Muscle of arm (tissue), 14 donors: ENCODE measurements at places on chromosomes 5 and 9. TPM values are rescaled to one million over a fixed set of nuclear protein-coding genes. Genes with fewer than 3 reads are reported as not detected.

SHB gene
- not detected for polyA plus RNA-seq

PNPLA7 gene
- 4.6 TPM for polyA plus RNA-seq

SPINK6 gene
- polyA plus RNA-seq = not detected

CLK4 gene
- 44.6 TPM for polyA plus RNA-seq

PLEKHG4B gene
- polyA plus RNA-seq = 0.23 TPM

RASGEF1C gene
- polyA plus RNA-seq = 2.4 TPM

SDHA gene
- 103 TPM for polyA plus RNA-seq

TMOD1 gene
- polyA plus RNA-seq = 115 TPM

DNA sequence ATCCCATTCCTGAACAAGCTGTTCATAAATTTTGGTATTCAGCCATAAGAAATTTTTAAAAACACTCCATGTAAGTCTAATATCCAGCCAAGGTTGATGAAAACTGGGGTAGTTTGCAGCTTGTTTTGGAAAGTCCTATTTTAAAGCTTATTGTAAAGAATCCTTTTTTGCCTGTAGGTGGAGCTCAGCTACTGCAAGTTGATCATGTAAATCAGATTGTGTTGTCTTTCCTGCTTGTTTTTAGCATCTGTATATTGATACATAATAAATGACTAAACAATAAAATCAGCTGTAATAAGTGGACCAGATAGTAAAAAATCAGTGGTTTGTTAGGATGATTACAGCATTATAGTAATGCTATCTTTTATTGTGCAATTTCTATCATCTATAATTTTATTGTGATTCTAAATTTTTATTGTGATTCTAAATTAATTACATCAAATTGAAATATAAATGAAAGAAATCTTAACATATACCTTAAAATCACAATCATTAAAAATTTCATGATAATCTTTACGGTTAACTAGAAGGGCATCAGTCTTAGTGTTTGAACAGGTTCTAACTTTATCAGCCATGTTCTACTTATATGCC lies 42.4 kb downstream of the CWC27 start:
- peak; percentile 47 for DNase-seq

- DNase-seq = no peak
Observed at GRCh38 chr5:170896779-170897178, 35.0 kb downstream of the RANBP17 start.

- DNase-seq = no peak
Observed at GRCh38 chr5:151137067-151137825, 20.3 kb downstream of the ANXA6 start.

DNA sequence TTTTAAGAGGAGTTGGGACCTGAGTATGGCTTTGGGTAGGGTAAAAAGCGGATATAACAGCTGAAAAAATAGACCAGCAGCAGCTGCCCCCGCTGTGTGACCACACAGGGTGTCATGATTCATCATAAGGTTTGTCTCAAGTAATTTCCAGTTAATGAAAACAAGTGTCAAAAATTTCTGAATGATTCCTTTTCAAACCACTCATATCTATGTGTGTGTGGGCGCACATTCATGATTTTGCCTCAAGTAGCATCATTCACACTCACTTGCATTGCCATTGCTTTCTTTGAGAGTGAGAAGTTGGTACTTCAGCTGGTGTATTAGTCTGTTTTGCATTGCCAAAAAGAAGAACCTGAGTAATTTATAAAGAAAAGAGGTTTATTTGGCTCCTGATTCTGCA lies 12.1 kb upstream of the TNFAIP8 start:
- DNase-seq = no peak

- DNase-seq = peak; percentile 66
Observed at GRCh38 chr5:38316544-38317224, 58.3 kb downstream of the EGFLAM start.

DNA sequence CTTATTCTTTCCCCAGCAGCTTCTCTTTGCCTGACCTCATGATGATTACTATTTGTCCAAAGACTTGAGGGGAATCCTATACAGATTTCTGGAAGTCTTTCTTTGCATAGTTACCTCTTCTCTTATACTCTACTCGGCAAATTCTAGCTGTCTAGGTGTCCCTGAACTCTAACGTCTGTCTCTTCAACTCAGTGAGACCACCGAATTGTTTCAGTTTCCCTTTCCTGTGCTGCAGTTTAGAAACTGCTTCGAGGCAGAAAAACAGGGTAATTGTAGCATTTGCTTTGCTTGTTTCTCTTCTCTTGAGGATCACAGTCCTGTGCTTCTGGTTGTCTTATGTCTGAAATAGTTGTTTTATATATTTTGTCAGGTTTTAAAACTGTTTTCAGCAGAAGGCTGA lies 14.8 kb downstream of the LVRN start:
- DNase-seq = no peak

GRCh38 chr5:64861281-64861680 lies 92.6 kb downstream of the CWC27 start:
- no peak for DNase-seq

- no peak for DNase-seq
Observed at GRCh38 chr9:79583952-79584654, 12.3 kb downstream of the TLE4 start.

DNA sequence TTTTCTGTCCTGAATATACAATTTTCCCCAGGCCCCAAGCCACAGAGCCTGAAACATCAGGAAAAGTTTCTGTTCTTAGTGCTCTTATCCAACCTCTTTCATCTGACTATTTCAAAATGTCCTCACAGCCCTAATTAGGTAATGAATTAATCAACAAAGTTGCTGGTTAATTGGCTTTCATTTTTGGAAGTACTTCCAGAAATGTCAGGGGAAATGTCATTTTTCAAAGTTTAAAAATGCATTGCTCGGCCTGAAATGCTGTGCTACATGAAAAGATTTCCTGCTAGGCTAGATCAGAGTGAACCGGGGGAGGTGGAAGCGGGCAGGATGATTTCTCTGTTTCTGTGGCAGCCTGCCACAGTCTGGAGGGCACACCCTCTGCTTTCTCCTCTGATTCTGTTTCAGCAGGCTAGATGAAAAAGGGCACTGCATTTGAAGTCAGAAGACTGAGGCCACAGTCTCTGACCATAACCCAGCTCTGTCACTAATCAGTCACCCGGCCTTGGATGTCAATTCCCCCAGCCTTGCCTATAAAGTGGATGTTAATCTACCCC lies 55.9 kb upstream of the BARX1 start:
- no peak for DNase-seq

DNA sequence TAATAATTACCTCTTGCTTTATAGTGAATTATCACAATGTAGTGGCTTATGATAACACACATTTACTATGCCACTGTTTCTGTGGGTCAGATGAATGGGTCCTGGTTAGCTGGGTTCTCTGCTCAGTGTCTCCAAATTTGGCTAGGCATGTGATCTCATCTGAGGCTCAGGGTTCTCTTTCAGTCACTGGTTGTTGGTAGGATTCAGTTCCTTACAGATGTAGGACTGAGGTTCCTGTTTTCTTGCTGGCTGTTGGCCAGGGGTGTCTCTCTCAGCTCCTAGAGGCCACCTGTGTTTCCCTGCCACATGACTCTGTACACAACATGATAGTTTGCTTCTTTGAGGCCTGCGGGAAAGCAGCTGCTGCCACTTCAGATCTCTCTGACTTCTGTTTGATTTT lies 7.1 kb downstream of the NFX1 start:
- DNase-seq = peak; percentile 20

- no peak for DNase-seq
Observed at GRCh38 chr5:173454361-173454735, 126.1 kb upstream of the STC2 start.

DNA sequence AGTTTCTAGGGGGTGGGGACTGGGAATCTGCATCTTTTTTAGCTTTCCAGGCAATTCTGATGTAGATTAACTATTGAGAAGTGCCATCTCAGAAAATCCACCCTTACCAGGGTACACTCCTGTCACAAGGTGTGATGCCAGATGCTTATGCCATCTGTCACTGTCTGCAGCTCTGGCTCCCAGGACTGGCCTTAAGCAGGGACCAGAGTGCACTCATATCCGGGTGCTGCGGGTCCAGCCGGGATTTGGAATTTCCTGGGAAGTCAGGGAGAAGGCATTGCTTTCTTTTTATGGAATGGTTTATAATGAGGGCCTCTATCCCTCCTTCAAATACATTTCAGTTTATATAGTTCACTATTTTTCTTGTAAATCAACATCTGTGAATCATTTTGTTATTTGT lies 92.6 kb downstream of the TMEM174 start:
- DNase-seq = no peak

- no peak for DNase-seq
Observed at GRCh38 chr5:67814569-67815311, 400.8 kb upstream of the PIK3R1 start.

- no peak for DNase-seq
Observed at GRCh38 chr9:131260751-131261452, 15.4 kb downstream of the FAM78A start.

- no peak for DNase-seq
Observed at GRCh38 chr5:135102716-135103574, 68.9 kb upstream of the PITX1 start.

- DNase-seq = no peak
Observed at GRCh38 chr5:27266184-27266583, 227.8 kb upstream of the CDH9 start.
